ENCODE measurements at places on chromosomes 11 and 22. TPM values are rescaled to one million over a fixed set of nuclear protein-coding genes. Genes with fewer than 3 reads are reported as not detected.

The GAB4 gene
- total RNA-seq: 0.61 TPM

The IGF2 gene
- 14.7 TPM for total RNA-seq

The CREB3L1 gene
- total RNA-seq: 2.3 TPM

The HBG2 gene
- not detected for total RNA-seq

The PTDSS2 gene
- total RNA-seq: 108 TPM

The CXCR5 gene
- total RNA-seq: not detected

The ART5 gene
- total RNA-seq: 2.9 TPM

The ZP1 gene
- total RNA-seq: not detected

The MICALL1 gene
- 144 TPM for total RNA-seq

DNA sequence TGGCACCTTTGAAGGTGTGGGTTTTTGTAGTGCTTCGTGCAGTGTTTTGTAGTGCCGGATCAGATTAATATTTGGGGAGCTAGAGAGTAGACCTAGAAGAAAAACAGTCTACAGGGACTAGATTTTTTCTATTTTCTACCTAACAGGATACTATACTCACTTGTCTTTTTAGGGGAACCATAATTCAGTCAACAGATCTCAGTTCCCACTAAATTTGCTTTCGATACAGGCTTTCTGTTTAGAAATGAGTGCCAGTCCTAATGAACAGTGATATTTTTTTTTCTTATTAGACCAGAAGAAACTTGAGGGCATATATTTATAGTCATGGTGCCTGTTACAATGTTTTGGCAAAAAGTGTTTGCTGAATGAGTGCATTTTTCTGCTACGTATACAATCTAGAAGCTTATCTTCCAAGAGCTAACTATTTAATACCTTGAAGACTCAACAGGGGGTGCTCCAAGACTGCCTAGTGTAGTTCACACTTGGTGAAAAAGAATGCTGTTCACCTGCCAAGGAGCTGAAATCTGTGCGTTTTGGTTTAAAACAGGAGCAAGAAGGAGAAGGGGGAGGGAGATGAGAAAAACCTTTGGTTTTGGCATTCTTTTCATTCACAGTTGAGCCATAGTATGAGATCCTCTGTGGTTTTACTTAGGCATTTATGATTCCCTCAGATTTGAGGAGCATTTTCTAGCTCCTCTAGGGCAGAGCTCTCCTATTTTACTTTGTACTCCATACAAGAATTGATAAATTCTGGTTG is 44.9 kb upstream of the VSTM5 start:
- no peak for DNase-seq

DNA sequence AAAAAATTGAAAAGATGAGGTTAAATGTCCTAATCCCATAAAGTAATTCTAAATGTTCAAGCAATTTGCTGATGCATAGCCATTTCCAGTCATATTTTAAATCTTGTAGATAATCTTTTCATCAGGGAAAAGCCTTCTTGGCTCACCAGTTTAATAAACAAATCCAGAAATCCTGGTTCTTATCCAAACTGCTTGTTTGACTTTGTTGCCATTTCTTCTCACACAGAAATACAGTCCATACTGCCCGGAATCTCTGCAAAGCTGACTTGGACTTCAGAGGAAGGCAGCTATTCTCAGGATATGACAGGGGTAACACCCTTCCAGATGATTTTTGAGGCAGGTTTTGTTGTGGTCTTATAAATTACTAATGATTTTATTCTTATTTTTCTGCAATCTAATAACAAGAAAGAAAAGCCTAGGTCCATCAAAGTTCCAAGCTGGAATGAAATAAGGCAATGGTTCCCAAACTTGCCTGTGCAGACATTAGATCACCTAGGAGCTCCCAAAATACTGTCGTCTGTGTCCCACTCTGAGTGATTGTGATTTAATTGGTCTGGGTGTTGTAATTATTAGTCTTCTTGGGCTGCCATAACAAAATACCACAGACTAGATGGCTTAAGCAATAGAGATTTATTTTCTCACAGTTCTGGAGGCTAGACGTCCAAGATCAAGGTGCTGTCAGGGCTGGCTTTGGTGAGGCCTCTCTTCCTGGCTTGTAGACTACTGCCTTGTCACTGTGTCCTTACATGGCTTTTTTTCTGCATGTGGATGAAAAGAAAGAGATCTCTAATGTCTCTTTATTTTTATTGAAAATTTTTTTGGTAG is 55.1 kb upstream of the RCE1 start:
- no peak for DNase-seq

DNA sequence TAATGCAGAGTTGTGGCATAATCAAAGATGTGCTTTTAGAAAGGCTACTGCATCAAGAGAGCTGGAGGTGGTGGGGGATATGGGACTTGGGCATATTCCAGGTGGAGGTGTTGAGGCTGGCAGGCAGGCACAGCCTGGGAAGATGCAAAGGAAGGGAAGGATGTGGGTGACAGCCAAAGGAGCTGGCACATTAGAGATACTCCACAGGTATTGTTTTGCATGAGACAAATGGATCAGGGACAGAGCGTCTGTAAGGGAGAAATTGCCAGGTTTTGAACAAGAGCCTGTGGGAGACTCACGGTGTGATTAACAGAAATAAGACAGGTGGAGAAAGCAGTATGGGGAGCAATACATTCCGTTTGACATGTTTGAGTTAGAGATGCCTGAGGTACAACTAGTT is 263.7 kb downstream of the NELL1 start:
- no peak for DNase-seq

DNA sequence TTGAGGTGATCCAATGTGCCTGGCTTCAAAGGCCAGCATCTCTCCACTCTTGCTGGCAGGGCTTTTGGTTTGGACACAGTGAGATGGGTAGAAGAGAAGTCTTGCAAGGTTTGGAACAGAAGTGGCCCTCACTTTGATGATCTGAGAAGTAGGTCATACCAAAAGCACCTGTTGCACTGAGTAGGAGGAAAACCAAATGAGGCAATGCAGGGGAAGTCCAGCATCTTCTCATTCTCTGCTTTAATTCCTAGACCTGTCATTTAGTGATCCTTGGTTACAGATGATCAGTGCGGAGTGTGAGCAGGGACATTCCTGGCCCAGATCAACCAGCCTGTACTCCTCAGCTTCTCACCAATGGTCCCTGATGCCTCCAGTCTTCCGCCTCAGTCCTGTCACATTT is 990.5 kb downstream of the OPCML start:
- DNase-seq: no peak

- no peak for DNase-seq
Measured at GRCh38 chr22:37633089-37633624, 6.3 kb upstream of the SH3BP1 start.

GRCh38 chr11:95690100-95690499 is 99.5 kb downstream of the FAM76B start:
- no peak for DNase-seq

DNA sequence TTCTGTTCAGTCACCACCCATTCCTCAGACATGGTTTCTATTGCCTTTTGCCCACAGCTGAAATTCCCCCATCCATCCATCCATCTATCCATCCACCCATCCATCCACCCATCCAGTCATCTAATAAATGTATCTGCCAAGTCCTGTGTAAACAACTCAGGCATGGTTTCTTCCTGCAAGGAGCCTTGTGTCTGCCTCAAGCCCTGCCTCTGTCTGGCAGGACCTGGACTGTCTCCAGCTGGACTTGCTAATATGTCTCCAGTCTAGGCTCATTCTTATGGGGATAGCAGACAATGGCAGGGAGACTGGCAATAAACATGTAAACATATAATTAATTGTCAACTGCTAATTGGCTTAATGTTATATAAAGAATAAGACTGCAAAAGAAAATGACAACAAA is 64.7 kb upstream of the AMPD3 start:
- DNase-seq: no peak

- no peak for DNase-seq
Measured at GRCh38 chr11:68328374-68329091, 16.1 kb downstream of the LRP5 start.

DNA sequence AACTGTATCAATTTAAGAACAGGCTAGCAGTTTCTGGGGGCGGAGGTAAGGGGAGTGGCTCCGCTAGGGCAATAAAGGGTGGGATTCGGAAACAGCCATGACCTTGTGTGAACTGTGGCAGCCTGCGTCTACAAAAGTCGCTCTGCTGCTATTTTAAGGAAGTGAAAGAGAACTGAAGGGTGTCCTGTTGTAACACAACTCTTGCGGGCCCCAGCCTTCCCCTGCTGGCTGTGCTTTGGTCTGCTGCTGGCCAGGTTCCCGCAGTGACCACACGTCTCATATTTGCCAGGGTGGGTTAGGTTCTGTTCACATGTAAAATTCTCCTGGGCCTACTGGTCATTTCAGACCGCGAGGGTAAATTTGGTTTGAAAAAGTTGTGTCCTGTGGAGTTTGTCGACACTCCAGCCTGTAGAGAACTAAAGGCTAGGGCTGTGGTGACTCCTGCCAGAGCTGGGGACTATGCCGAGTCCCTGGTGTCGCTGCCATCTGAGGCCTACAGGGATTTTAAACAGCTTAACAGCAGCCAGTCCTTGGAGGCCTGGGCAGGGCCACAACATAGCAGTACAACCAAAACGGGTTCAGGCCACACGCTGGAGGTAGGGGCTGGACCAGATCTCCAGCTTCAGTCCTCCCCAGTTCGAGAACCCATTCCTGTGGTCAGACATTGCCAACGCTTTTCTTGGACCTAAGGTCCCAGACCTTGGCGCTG is 1.1 kb upstream of the PPFIBP2 start:
- DNase-seq: peak; percentile 95

GRCh38 chr11:11218629-11218986 is 134.4 kb downstream of the CSNK2A3 start:
- no peak for DNase-seq

DNA sequence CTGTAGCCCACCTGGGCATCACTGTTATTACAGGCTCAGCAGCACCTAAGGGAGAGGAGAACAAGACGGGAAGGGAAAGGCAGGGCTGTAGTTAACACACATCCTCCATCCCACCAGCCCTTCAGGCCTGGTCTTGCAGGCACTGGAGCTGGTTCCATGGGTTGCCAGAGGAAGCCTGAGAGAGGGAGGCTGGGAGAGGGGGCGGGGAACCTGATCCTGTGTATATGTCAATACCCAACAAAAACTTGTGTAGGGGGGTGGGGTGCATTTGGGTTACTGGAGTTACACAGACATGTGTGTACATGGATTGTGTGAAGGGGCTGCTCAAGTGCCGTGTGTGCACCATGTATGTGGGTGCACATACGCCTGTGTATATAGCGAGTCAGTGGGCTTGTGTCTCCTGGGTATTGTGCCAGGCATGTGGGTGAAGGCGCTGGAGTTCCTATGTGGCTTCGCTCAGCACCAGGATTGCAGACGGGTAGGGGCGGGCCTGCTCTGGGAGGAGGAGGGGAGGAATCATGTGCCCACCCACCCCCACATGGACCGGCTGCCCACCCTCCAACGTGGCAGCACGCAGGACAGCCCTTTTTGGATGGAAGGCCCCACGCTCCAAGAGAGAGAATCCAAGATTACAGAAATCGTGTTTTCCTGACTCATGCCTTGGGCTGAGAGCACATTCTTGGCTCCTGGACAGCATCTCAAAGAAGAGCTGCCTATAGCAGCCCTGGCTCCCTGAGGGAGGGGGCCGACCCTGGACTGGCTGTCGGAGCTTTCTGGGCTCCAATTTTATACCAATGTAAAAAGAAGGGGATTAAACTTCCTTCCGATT is 4.2 kb upstream of the SERPINH1 start:
- DNase-seq: peak; percentile 46

- DNase-seq: no peak
Measured at GRCh38 chr11:102733232-102733875, 8.6 kb upstream of the MMP8 start.

GRCh38 chr11:12771875-12772274 is 97.7 kb downstream of the TEAD1 start:
- DNase-seq: no peak

- no peak for DNase-seq
Measured at GRCh38 chr11:23727387-23727786, 769.5 kb upstream of the LUZP2 start.

GRCh38 chr11:122430490-122430889 is 225.0 kb upstream of the UBASH3B start:
- no peak for DNase-seq

GRCh38 chr11:111299101-111300026 is 1.0 kb downstream of the POU2AF3 start:
- DNase-seq: no peak

DNA sequence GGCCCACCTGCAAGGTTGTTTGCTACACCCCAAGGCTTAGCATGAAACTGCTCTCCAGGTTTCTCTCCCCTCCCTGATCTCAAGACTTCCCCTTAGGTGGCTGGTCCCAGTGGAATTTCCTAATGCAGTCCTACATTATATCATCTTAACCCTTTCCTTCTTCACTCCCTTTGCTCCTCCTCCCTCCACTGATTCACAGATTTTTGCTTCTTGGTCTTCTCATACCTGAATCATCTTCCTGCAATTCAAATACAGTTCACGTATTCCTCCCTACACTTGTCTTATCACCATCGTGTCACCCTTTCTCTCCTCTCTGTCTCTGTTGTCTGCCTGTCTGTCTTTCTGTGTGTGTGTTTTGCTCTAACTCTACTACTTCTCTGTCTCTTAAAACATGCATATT is 17.0 kb downstream of the MMP10 start:
- DNase-seq: no peak

DNA sequence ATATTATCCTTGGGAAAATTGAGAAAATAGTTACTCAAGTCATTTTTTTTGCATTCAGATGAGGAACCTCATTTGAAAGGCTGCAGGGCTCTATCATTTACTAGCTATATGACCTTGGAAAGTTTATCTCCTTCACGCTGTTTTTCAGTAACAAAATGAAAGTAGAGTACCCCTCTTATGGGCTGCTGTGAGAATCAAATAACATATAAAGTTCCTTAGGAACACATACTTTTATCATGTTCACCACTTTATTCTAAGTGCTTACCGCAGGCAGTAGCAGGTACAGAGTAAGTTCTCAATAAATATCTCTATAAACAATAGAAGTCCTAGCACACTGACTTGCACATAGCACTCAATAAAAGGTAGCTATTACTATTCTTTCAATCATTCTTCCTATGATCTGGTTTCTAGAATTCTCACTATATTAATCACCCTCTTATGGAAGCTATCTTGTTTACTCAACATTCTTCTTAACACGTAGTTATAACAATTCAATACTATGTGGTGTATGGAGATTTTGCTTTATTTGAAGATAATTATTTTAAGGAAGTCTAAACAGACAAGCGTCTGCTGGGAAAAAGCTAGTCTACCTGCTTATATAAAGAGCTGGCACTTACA is 1.9 kb downstream of the C11orf71 start:
- DNase-seq: no peak

GRCh38 chr11:129277198-129277843 is 85.2 kb upstream of the ARHGAP32 start:
- DNase-seq: no peak

- no peak for DNase-seq
Measured at GRCh38 chr22:37259540-37260029, 15.5 kb upstream of the RAC2 start.
